ENCODE measurements at places on chromosomes 1 and 21.

GRCh38 chr1:15446212-15446611 is 8.0 kb downstream of the CTRC start:
- no peak for DNase-seq

GRCh38 chr1:174676856-174677255 is 229.1 kb downstream of the GPR52 start:
- no peak for DNase-seq

- DNase-seq = no peak
These were observed 68.7 kb downstream of the DEGS1 start for GRCh38 chr1:224251741-224252146.

DNA sequence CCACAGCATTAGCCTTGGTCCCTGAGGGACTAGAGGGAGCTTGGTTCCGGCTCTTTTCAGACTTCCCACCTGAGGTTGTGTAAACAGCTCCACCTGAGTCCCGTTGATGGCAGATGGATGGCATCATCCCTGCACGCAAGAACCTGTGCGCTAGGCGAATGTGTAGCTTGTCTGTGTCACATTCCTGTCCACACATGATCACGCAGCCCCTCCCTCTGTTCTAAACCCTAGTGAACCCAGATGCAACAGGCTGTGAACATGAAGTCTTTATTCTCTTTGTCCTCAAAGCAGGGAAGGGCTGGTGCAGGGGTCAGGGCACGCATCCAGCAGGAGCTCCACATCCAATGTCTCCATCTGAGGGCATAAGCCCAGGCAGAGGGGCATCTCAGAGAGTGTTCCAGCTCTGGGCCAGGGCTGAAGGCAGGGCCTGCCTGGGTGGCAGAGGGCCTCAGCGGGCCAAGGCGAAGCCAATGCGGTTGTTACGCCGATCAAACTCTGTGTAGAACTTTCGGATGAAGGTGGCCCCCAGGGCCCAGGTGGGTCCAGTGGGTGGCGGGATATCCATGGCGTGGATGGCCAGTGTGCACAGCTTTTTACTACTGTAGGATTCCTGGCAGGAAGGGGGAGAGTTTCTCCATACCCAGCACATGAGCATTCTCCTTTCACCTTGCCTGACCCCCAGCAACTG is 2.9 kb upstream of the ETNK2 start:
- no peak for DNase-seq

- DNase-seq = no peak
These were observed 67.9 kb upstream of the DMRTA2 start for GRCh38 chr1:50491142-50491541.

DNA sequence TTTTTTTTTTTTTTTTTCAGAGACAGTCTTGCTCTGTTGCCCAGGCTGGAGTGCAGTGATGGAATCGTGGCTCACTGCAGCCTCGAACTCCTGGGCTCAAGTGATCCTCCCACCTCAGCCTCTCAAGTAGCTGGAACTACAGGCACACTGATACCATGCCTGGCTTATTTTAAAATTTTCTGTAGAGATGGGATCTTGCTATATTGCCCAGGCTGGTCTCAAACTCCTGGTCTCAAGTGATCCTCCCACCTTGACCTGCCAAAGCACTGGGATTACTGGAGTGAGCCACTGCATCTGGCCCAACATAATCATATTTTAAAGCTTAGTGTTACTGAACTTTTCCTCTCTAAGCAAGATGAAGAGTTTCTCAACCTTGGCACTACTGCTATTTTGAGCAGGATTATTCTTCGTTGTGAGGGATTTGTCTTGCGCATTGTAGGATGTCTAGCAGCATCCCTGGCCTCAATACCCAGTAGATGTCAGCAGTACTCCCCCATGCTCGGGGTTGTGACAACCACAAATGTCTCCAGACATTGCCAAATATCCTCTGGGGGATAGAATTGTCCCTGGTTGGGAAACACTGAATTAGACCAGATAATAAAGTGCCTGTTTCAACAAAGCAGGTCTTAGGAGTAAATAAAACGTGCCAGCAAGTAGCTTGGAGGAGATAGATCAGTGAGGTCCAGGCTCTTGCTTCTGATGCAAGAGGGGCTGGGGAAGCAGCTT is 15.1 kb upstream of the THRAP3 start:
- DNase-seq = no peak

DNA sequence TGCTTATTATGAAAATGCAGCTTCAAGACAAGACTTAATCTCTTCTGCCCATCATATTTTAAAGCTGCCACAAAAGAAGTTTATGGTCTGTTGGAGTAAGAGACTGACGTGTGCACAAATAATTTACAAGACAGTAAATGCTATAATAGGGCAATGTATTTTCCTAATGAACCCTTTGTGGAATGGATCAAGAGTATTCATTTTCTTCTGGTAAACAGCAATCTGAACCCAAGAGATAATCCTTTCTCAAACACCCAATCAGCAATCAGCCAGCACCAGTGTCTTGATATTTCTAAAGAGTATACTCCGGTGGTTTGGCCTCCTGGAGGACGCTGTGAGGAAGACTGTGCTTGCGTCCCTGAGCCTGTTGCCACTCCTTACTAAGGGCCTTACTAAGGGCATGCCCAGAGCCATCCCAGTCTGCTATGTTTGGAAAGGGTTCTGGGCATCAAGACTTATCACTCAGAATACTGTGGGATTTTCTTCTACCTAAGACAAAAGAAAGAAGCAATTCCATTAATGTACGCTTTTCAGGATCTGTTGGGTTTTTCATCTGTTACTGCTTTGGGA is 48.8 kb upstream of the LRRC8D start:
- DNase-seq = no peak

All from stimulated activated CD8-positive, alpha-beta memory T cell treated with anti-CD3 and anti-CD28 coated beads, Interleukin-4, amount 100 ng/mL, for 24 hours (primary cell).